NK-92 treated with Interleukin-12 subunit alpha and Interleukin-12 subunit beta, amount 100 ng/mL, for 24 hours (cell line): ENCODE measurements at places on chromosomes 16 and 17.

DNA sequence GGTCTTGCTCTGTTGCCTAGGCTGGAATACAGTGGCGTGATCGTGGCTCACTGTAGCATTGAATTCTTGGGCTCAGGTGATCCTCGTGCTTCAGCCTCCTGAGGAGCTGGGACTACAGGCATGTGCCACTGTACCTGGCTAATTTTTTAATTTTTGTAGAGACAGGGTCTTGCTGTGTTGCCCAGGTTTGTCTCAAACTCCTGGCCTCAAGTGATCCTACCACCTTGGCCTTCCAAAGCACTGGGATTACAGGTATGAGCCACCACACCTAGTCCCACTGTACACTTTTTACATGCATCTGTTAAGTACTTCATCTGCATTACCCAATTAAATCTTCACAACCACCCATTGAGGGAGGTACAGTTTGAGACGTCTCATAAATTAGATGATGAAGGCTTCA, 12.4 kb downstream of the TNRC6A start:
- no peak for DNase-seq

DNA sequence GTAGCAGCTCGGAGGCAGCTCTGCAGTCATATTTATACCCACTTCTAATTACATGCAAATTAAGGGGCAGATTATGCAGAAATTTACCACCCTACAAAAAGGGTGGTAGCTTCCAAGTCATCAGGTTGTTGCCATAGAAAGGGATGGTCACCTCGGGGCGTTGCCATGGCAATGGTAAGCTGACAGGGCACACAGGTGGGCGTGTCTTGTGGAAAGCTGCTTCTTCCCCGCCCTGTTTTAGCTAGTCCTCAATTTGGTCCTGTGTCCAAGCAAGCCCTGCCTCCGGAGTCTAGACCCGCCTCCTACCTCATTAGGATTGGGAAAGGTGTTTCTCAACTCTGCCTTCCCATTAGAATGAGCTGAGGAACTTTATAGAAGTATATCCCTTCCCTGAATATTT, 98.7 kb downstream of the HS3ST2 start:
- no peak for DNase-seq

GRCh38 chr17:8140065-8141029, 11.9 kb downstream of the PER1 start:
- no peak for DNase-seq

DNA sequence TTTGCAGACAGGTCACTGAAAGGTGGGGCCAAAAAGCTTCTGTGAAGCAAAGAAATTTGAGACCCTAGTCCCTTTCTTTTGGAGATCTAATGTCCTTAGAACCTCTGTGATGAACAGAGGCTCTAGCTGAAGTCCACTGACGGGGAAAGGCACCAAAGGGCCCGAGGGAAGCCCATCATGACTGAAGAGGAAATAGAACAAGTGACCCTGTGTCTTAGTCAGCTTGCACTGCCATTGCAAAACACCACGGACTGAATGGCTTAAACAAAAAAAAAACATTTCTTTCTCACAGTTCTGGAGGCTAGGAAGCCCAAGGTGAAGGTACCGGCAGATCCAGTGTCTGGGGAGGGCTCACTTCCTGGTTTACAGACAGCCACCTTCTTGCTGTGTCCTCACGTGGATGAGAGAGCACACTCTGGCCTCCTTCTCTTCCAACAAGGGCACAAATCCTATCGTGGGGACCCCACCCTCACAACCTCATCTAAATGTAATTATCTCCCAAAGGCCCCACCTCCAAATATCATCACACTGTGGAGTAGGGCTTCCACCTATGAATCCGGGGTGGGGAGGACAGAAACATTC, 24.3 kb upstream of the ASGR2 start:
- DNase-seq = no peak

GRCh38 chr17:17535957-17536356, 39.8 kb upstream of the RASD1 start:
- no peak for DNase-seq

GRCh38 chr17:16491131-16491702, 776 bp downstream of the LRRC75A start:
- DNase-seq = no peak

DNA sequence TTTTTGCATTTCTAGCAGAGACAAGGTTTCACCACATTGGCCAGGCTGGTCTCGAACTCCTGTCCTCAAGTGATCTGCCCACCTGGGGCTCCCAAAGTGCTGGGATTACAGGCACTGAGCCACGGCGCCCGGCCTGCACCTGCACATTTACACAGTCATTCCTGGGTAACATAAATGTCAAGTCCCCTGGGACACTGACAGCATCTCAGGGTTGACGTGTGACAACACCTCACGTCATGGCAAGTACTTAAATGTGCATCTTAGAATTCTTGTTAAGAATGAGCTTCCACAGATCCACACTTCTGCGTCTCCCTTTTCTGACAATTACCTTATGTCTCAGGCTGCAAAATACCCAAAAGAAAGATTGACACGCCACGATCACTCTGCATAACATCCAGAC, 80.5 kb downstream of the ABR start:
- DNase-seq = no peak

GRCh38 chr17:41905172-41905571, 13.6 kb downstream of the ACLY start:
- DNase-seq = no peak

GRCh38 chr16:86512301-86512859, 2.1 kb downstream of the FOXF1 start:
- DNase-seq = no peak

DNA sequence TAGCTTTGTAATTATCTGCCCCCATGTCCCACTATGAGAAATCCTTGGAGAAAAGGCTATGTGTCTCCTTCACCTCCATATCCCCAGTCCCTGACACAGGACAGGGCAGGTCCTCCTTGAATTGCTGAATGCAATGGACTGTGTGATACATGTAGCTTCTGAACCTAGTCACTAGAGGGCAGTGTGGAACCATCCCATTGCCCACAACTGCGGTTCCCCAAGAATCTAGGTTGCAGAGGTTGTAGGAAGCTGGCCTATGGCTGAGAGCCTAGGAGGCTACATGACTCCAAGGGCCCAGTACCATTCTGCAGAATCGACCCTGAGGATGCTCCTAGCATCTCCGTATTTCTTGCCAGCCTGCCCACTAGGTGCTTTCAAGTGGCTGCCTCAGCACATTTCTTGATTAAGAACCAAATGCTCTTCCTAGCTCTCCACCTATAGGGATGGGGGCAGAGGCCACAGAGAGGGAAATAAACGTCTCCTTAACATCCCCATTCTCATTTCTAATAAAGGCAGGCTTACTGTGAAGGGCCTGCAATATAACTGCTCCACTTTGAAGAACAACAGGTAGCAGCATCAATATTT, 394.0 kb downstream of the CA10 start:
- DNase-seq = peak; percentile 8

- no peak for DNase-seq
Observed at GRCh38 chr16:81376880-81377279, 62.1 kb downstream of the GAN start.

DNA sequence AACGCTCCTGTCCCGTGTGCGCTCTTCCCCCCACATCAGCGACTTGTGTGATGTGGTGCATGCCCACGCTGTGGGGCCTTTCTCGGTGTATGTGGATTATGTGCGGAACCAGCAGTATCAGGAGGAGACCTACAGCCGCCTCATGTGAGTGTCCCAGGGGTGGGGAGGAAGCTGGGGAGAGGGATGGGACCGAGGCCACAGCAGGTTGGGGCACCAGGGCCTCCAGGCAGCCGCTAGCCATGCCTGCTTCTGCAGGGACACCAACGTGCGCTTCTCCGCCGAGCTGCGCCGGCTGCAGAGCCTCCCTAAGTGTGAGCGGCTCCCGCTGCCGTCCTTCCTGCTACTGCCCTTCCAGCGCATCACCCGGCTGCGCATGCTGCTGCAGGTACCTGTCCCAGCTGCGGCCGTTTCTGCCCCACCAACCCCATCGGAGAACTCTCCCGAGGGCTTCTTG, 5.8 kb downstream of the ARHGEF15 start:
- DNase-seq = no peak

- no peak for DNase-seq
Observed at GRCh38 chr16:85092309-85092708, 20.0 kb downstream of the CIBAR2 start.

GRCh38 chr17:33469421-33469820, 176.3 kb upstream of the ASIC2 start:
- DNase-seq = no peak

GRCh38 chr16:77736879-77737278, 14.6 kb downstream of the NUDT7 start:
- DNase-seq = no peak

- no peak for DNase-seq
Observed at GRCh38 chr17:19404264-19404663, 6.8 kb upstream of the RNF112 start.

DNA sequence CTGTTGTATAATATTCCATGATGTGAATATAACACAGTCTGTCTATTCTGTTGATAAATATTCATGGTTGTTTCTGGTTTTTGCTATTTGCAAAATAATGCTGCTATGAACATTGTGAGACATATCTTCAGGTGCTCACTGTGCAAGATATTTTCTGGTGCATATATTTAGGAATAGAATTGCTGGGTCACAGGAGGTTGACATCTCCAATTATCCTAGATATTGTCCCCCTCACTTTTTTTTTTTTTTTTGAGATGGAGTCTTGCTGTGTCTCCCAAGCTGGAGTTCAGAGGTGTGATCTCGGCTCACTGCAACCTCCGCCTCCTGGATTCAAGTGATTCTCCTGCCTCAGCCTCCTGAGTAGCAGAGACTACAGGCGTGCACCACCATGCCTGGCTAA, 14.5 kb upstream of the MYO18A start:
- no peak for DNase-seq

DNA sequence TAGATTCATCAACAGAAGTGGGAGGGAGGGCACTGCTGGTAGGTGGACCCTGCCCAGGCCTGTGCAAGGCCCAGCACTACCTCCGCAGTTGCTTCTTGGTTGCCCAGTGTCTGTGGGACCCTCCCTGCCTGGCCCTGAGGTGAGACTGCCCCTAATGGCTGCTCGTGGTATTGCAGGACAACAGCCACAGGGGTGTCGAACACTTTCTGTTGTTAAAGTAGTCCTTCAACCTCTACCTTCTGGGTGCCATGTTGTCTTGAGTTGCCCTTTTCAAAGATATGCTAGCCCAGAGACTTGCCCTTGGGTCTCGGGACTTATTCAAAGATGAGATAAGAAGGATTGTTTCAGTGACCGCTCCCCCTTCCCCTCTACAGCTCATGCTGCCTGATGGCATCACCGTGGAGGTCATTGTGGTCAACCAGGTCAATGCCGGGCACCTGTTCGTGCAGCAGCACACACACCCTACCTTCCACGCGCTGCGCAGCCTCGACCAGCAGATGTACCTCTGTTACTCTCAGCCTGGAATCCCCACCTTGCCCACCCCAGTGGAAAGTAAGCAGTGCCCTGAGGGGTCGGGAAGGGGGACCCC, 29.1 kb downstream of the AKAP1 start:
- DNase-seq = peak; percentile 32

DNA sequence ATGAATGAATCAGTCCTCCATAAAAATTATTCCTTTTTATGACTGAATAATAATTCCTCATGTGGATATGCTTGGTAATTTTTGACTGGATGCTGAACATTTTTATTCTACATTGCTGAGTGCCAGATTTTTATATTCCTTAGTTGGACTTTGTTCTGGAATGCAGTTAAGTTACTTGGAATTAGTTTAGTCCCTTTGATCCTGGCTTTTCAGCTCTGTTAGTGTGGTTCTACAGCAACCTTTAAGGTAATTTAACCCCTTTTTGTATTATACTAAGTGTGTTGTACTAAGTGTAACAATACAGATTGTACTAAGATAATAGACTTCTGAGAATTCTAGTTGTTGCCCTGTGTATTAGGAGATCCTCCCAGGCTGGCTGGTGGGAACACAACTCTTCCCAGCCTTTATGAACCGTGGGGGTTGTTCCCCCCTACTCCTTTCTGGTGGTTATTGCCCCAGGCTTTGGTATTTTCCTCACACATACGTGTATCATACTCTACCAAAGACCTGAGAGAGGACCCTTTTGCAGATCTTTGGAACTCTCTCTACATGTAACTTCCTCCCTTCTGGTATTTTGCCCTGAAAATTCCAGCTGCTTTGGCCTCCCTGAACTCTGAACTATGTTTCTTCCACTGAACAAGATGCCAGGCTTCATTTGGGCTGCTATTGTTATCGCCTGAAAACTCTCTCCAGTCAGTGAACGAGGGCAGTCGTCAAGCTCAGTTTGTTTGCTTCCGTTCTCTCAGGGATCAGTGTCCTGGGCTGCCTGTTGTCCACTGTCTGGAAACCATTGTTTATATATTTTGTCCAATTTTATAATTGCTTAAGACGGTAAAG, 30.5 kb downstream of the TANGO6 start:
- no peak for DNase-seq

DNA sequence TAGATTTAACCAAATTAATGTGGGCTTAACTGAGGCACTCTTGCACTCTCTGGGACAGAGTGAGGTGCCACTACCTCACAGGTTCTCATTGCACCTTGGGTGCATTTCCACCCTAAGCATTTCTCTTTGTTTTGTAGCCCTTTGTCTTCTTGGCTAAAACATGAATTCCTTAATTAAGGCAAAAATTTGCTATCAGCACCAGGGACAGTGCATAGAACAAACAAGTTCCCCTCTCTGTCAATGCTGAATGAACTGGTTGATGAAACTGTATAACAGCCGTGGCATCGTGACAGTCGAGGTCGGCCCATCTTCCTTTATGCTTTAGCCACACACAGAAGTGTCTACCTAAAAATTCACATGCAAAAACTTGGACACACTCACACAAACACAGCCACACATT, 74.8 kb downstream of the HS3ST2 start:
- DNase-seq = no peak

DNA sequence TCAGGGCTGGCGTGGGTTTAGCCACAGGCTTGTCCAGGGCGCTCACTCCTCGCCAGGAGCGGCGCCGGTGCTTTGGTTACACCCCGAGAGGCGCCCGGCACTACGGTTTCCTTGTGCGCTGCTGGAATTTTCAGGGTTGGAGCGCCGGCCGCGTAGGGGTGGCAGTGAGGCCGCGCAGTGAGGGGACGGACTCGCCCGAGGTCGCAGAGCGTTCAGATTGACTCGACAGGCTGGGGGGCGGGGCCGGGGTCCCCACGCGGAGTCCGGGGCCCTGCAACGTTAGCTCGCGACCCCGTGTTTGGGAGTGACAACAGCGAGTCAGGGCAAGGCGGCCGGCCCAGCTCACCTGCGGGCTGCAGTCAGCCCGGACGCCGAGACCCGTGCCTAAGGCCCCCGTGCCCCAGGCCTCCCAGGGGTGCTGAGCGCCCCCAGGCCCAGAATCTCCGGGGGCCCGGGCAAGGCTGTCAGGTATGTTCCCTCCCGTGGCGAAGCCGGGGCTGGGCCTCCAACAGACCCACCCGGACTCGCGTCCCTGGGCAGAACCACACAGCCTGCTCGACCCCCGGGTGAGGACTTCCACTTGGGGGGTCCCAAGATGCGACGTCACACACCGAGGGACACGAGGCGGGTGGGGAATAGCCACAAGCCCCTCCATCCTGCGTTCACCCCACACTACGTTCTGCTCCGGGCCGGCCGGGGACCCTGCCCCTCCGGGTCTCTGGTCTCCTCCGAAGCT, 1.3 kb upstream of the ACTG1 start:
- DNase-seq = no peak

GRCh38 chr16:80437707-80438106, 103.1 kb upstream of the DYNLRB2 start:
- no peak for DNase-seq

GRCh38 chr17:79160980-79161636, 86.5 kb downstream of the ENGASE start:
- no peak for DNase-seq

- DNase-seq = peak; percentile 40
Observed at GRCh38 chr17:67421869-67422273, 44.8 kb downstream of the PITPNC1 start.
